ENCODE measurements at places on chromosomes 2 and 18.

DNA sequence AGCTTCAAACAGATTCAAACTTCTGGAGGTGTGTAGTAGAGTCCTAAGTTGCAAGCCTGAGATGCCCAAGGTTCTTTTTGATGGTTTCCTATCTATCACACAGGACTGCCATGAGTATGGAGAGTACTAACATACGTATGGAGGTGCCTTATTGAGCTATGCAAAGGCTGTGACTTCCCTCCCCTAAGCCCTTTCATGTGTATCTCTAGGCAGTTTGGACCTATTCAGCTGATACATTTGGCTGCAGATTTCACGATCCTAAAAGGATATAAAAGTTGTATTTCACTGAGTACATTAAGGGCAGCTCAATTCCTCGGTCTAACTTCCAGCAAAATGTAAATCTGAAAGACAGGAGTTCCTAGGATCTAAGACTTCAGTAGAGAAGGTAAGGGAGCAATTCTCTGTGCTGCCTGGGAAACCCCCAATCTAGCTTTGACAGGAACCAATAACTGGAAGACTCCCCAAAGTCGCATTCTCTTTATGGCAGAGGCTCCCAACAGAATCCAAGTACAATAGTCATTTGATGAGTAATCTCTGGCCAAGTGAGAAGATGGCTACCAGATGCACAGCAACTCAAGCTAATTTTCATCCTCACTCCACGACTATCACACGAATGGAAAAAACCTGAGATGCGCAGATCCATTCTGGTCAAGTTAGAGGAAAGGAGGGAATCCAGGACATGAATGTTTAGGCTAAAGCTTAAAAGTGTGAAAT, 83.8 kb downstream of the ATL2 start:
- no peak overlapping the region for H3K4me3 ChIP-seq
- H3K27ac ChIP-seq = no peak overlapping the region
- peaks cover 6% of the 10 kb centered on the region for H3K36me3 ChIP-seq

DNA sequence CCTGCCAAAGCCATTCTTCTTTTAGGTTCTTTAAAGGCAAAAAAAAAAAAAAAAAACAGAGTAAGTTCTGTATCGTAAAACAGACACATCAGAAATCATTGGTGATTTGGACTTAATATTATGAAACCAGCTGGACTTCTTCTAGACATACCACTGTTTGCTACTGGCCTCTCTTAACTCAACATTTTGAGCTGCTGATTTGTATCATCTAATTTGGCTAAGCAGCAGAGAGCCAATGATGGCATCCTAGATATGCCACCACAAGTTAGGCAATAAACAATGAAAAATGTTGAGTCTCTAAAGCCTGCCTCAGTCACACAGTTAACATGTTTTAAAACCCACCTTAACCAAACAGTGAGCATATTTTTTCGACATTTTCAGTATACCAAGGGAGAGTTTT, 1034.3 kb upstream of the NXPH2 start:
- H3K36me3 ChIP-seq = no peaks in the 10 kb centered on the region
- no peaks in the 10 kb centered on the region for H3K27me3 ChIP-seq
- DNase-seq = no peak
- H3K4me1 ChIP-seq = no peaks in the 10 kb centered on the region

DNA sequence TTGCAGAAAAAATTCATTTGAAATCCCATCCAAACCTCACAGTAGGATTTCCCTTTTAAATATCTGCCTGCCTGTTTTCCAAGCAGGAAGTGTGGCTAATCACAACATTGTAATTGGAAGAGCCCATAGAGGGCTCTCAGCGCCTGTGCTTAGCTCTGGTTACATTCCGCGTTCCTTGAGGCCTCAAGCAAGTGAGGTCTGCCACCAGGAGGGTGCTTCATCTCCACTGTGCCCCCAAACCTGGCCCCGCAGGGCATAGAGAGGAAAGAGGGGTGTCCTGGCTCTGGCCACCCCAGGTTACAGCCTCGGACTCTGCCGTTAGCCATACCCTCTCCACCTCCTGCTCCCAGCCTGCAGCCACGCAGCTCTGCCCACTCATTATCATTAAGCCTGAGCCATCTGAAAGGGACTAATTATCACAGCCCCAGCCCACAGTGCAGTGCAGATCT, 214.8 kb downstream of the SP3 start:
- no peaks in the 10 kb centered on the region for H3K4me1 ChIP-seq
- no peak overlapping the region for H3K27ac ChIP-seq
- no peak for DNase-seq
- no peaks in the 10 kb centered on the region for H3K36me3 ChIP-seq

DNA sequence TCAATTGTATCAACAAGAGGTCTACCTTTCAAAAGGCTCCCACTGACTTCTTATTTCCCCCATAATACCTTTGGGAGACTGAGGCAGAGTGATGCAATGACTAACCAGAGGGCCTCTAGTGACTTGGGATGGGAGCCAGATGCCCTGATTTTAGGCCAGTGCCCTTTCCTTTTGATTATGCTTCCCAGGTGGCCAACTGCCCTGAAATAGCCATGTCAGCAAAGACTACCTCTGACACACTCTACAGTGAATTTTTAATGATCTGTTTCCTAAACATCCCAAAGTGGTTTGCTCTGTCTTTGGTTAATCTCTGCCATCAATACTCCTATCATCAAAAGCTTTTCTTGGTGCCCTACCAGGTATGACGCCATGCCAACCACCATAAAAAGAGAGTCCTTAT, 65.9 kb upstream of the ZFP36L2 start:
- no peak for DNase-seq
- H3K27me3 ChIP-seq = no peaks in the 10 kb centered on the region
- H3K36me3 ChIP-seq = peaks cover 36% of the 10 kb centered on the region

DNA sequence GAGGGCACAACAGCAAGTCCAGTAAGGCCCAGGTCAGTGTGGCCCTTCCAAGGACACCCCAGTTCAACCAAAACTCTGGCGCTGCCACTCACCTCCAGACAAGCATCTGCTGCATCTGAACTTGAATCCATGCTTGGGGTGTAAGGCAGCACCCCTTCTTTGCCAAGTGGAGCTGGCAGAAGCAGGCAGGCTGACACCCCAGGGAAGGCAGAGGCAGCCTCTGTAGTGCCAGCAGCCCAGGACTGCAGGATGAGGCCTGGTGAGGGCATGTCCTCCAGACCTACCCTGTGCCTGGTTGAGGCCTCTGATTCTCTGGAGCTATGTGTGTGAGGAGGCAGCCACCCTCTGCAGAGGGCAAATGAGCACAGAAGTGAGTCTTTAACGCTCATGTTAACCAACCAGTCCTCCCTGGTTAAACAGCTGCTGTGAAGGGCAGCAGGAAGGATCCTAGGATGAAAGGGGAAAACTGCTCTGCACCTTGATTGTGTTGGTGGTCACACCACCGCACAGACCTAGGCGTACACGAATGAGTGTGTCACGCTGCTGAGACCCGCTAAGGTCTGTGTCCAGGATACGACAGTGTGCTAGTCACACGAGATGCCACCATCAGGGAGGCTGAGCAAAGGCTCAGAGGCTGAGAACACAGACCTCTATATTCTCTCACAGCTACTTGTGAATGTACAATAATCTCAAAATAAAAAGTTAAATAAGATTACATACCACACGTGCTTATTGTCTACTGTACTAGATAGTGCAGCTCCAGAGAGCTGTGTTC, 2.2 kb downstream of the PARD6G start:
- peak overlapping the region; percentile 94 for H3K27ac ChIP-seq
- DNase-seq = no peak
- no peaks in the 10 kb centered on the region for H3K36me3 ChIP-seq
- peaks cover 18% of the 10 kb centered on the region for H3K4me1 ChIP-seq
- no peaks in the 10 kb centered on the region for H3K27me3 ChIP-seq

DNA sequence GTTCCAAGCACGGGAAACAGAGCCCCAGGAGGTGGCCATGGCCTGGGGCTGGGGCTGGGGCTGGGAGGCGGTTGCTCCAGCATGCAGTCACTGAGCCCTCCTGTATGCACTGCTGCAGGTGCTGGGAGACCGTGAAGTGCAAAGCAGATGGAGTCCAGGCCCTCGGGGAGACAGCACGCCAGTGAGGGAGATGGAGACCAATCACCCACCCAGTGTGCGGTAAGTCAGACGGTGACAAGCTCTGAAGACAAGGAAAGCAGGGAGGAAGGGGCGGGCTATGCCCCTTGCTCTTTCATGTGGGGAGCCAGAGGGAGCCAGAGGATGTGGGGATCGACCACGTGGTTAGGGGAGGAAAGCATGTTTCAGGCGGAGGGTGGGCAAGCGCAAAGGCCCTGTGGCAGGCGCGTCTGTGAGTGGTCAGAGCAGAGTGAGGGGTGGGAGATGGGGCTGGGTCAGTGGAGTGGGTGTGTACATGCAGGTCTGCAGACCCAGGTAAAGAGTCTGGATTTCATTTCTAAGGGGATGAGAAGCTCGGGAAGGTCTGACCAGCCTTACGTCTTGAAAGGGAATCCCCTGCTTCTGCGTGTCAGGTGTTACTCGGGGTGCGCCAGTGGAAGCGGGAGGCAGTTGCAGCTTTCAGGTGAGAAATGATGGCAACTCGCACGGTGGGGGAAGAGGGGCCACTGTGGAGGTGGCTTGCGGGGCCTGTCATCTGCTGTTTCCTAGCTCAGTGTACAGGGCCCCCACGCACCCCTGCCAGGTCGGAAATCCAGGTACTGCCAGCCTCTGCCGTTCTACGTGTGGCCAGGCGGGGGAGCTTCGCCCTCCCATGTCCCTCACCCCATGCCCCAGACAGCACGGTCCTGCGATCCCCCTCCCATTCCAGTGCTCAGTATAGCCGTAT, 19.4 kb downstream of the RRM2 start:
- no peaks in the 10 kb centered on the region for H3K36me3 ChIP-seq
- no peak for DNase-seq
- no peak overlapping the region for H3K27ac ChIP-seq

- H3K4me3 ChIP-seq = no peak overlapping the region
- H3K27ac ChIP-seq = no peak overlapping the region
- H3K27me3 ChIP-seq = no peaks in the 10 kb centered on the region
- H3K4me1 ChIP-seq = no peaks in the 10 kb centered on the region
- H3K36me3 ChIP-seq = no peaks in the 10 kb centered on the region
- DNase-seq = no peak
Observed at GRCh38 chr2:108835040-108835439, 48.5 kb downstream of the CCDC138 start.

- H3K36me3 ChIP-seq = no peaks in the 10 kb centered on the region
- no peak overlapping the region for H3K27ac ChIP-seq
- DNase-seq = no peak
- no peaks in the 10 kb centered on the region for H3K4me1 ChIP-seq
- H3K4me3 ChIP-seq = no peak overlapping the region
Observed at GRCh38 chr2:184644685-184645084, 46.4 kb downstream of the ZNF804A start.

GRCh38 chr2:133249362-133249761, 318.9 kb downstream of the NCKAP5 start:
- no peaks in the 10 kb centered on the region for H3K36me3 ChIP-seq
- no peak overlapping the region for H3K27ac ChIP-seq
- DNase-seq = no peak
- H3K4me1 ChIP-seq = peaks cover 4% of the 10 kb centered on the region

- H3K27ac ChIP-seq = no peak overlapping the region
- no peak overlapping the region for H3K4me3 ChIP-seq
- H3K27me3 ChIP-seq = no peaks in the 10 kb centered on the region
- H3K36me3 ChIP-seq = no peaks in the 10 kb centered on the region
Observed at GRCh38 chr2:50727636-50728339, 304.1 kb downstream of the NRXN1 start.

DNA sequence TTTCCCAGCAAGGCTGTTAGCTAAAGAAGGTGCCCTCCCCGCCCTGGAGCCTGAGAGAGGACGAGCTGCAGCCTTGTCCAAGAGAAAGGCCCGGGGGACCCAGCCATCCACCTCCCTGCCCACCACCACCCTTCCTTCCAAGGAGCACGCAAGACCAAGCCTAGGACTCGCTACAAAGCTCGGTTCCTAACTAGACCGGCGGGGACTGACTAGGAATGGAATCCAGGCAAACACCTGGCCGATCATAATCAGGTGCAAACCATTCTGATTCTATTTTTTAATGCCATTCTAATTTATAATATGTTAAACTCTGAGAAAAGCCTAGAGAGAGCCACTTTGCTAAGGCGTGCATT, 19.7 kb upstream of the TUBB6 start:
- peak overlapping the region; percentile 88 for H3K27ac ChIP-seq
- peaks cover 34% of the 10 kb centered on the region for H3K4me1 ChIP-seq
- H3K36me3 ChIP-seq = no peaks in the 10 kb centered on the region

- no peaks in the 10 kb centered on the region for H3K36me3 ChIP-seq
- H3K27me3 ChIP-seq = no peaks in the 10 kb centered on the region
- DNase-seq = no peak
- H3K4me3 ChIP-seq = no peak overlapping the region
- peaks cover 5% of the 10 kb centered on the region for H3K4me1 ChIP-seq
Observed at GRCh38 chr18:21894619-21895367, 154.2 kb downstream of the MIB1 start.

DNA sequence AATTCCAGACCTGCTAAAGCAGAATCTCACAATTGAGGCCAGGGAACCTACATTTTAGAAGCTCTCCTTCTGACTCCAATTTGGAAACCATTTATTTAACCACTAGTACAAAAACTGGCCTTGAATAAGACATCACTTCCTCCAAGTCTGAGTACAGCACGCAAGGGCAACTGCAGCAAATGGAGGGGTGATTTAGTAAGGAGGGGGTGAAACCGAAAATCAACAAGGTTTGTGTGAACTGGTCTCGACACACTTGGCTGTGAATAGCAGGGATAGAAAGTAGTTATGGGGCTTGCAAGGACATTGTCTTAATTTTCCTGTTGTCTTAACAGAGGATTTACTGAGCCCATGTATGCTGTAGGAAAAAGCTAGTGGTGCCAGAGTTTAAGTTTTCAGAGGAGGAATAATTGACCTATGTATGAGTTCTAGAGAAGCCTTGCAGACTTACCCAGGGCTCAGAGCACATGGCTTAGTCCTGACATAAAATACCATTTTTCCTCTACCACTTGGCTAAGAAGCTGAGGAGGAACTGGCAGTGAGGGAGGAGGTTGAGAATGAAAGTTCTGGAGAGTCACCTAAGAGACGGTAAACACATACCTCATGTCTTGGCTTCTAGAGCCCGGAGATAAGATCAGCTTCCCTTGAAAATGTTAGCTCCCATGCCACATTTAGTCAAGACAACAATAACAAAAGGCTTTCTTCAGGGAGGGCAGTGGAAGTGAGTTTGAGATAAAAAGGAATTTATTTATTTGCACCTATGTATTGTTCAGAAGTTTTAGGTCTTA, 114.8 kb downstream of the SMAD2 start:
- DNase-seq = no peak
- H3K4me3 ChIP-seq = no peak overlapping the region
- no peaks in the 10 kb centered on the region for H3K36me3 ChIP-seq
- no peak overlapping the region for H3K27ac ChIP-seq
- no peaks in the 10 kb centered on the region for H3K27me3 ChIP-seq

- H3K36me3 ChIP-seq = no peaks in the 10 kb centered on the region
- no peaks in the 10 kb centered on the region for H3K27me3 ChIP-seq
- H3K4me1 ChIP-seq = peaks cover 11% of the 10 kb centered on the region
- no peak overlapping the region for H3K27ac ChIP-seq
- H3K4me3 ChIP-seq = no peak overlapping the region
Observed at GRCh38 chr2:98902209-98903063, 33.6 kb downstream of the CRACDL start.

- H3K4me3 ChIP-seq = no peak overlapping the region
- DNase-seq = no peak
- no peaks in the 10 kb centered on the region for H3K27me3 ChIP-seq
- H3K27ac ChIP-seq = no peak overlapping the region
Observed at GRCh38 chr2:195613922-195614321, 43.1 kb upstream of the SLC39A10 start.

- DNase-seq = no peak
- H3K4me3 ChIP-seq = no peak overlapping the region
- H3K27me3 ChIP-seq = no peaks in the 10 kb centered on the region
- H3K27ac ChIP-seq = no peak overlapping the region
Observed at GRCh38 chr18:67281746-67282145, 234.8 kb downstream of the DSEL start.

- no peaks in the 10 kb centered on the region for H3K27me3 ChIP-seq
- peaks cover 44% of the 10 kb centered on the region for H3K4me1 ChIP-seq
- no peak overlapping the region for H3K4me3 ChIP-seq
- peak overlapping the region; percentile 84 for H3K27ac ChIP-seq
Observed at GRCh38 chr2:238597638-238598528, 171.2 kb downstream of the ASB1 start.

Measured in esophagus squamous epithelium (tissue), 5 donors.